ENCODE measurements at places on chromosomes 1 and 21. TPM values are rescaled to one million over a fixed set of nuclear protein-coding genes. Genes with fewer than 3 reads are reported as not detected.

POU2F1 gene
- 3.7 TPM for total RNA-seq

SLC5A9 gene
- not detected for total RNA-seq

ASCL5 gene
- total RNA-seq, result not detected

FLG2 gene
- not detected for total RNA-seq

KCNE2 gene
- not detected for total RNA-seq

Measured in A549 treated with CORT108297 at 1 μM for 4 hours (cell line).